NCI-H1436 treated with DMSO at 0.1 percent for 48 hours (cell line): ENCODE measurements at places on chromosomes 2 and 18.

DNA sequence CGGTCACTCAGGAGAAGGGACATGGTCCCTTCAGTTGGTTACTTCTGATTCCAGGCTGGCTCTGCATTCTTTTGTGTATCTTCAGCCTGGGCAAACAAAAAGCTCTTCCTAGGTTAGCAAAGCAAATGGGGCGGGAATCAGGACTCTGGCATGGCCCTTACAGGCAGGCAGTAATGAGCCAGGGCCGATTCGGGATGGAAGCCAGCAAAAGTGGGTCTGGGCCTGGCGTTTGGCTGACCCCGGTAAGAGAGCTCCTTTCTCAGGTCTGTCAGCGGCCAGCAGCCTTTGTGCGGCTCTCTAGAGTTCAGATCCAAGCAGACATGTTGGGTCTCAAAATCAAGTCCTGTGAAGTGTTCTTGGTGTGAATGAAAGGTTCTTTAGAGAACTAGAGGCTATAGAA, 81.5 kb upstream of the EML6 start:
- no peak for DNase-seq

DNA sequence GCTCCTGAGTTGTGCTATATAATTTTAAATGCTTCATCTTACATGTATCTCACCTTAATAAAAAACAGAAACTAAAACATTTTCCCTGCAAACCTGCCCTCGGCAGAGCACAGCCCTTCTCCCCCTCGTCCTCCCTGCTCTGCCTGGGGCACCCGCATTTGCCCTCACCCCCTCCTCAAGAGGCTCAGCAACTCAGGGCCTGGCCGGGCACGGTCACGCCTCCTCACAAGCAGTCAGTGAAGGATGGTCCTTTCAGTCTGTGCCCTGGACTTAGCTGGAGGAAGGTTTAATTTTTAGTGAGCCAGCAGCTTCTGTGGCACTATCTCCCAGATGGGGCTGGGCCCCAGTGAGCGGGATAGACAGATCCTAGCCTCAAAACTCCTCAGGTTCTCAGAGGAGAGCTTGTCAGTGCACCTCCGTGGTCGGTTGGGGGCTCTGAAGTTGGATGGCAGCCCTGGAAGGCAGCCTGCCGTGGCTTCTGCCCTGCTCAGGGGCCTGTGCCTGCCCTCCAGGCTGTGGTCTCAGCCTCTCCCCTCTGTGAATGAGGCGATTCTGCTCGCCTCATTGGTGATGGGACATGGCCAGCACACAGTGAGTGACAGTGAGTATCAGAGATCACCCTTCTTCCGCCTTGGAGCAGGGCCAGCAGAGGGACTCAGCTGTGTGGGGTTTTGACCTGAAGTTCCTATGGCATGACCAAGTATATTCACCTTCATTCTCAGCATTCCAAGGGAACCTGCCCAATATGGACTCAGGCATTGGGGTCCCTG, 56.3 kb upstream of the AFF3 start:
- DNase-seq, result no peak

GRCh38 chr2:97747285-97747684, 33.9 kb downstream of the ZAP70 start:
- DNase-seq, result no peak

- no peak for DNase-seq
Observed at GRCh38 chr2:119489232-119489952, 34.9 kb downstream of the SCTR start.
